Type B pancreatic cell (in vitro differentiated cells): ENCODE measurements at places on chromosomes 6 and 20. TPM values are rescaled to one million over a fixed set of nuclear protein-coding genes. Genes with fewer than 3 reads are reported as not detected.

DNA sequence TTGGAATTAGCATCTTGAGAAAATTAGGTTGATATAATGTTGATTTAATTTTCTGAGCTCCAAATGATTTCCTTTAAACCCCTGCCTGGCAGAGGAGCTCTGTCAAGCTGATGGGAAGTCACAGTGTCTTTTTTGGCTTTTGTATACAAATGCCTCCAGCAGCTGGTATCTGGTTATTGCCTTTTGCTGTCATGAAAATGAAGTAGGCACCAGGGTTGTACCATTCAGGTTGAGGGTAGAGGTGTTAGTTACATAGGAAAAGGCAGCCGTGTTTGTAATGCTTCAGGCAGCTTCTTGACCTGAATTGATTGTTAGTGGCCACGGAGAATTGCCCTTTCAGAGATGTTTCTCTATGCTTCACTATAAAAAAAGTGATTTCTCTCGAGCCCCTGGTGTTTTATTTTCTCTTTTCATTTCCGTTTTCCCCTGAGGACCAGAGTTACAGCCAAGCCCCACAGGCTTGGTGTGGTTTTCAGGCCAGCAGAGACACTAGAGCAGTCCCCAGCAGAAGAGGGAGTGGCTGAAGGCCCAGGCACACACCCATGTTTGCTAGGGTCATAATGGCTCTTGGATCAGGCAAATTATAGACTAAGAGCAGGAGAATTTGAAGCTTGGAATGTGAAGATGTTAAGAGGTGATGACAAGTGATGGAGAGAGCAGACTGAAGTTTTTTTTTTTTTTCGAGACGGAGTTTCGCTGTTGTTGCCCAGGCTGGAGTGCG, 21.6 kb downstream of the CMTR1 start:
- H3K27me3 ChIP-seq, result no peaks in the 10 kb centered on the region
- H3K4me1 ChIP-seq, result peaks cover 21% of the 10 kb centered on the region
- H3K4me3 ChIP-seq, result peak overlapping the region; percentile 67
- H3K36me3 ChIP-seq, result peaks cover 48% of the 10 kb centered on the region
- no peak for DNase-seq

TFAP2A gene
- total RNA-seq, result 66.6 and 143 TPM in 2 replicates

- peak overlapping the region; percentile 5 for H3K4me3 ChIP-seq
- peak overlapping the region; percentile 48 for H3K27ac ChIP-seq
- H3K4me1 ChIP-seq, result peaks cover 37% of the 10 kb centered on the region
- no peak for DNase-seq
- peaks cover 4% of the 10 kb centered on the region for H3K36me3 ChIP-seq
Observed at GRCh38 chr6:16731478-16732051, 29.7 kb downstream of the ATXN1 start.

GRCh38 chr6:127972815-127973214, 72.0 kb upstream of the THEMIS start:
- no peak overlapping the region for H3K4me3 ChIP-seq
- no peak for DNase-seq
- H3K4me1 ChIP-seq, result no peaks in the 10 kb centered on the region

DNA sequence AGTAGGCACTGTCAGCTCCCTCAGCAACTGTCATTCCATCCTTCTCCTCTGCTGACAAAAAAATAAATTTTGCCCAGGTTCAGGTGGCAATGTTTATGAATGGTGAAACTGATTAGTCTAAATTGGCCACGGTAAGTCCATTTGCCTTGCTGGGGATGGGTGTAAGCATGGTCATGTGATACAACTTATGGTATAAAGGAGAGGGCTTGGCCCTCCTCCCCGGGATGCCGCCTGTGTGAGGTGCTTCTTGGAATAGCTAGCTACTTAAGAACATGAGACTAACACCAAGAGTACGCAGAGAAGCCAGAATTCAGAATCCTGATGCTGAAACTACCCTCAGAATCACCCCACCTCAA, 94.4 kb upstream of the MAP7 start:
- H3K36me3 ChIP-seq, result no peaks in the 10 kb centered on the region
- H3K27me3 ChIP-seq, result no peaks in the 10 kb centered on the region
- no peak for DNase-seq
- no peaks in the 10 kb centered on the region for H3K4me1 ChIP-seq
- H3K27ac ChIP-seq, result no peak overlapping the region

DNA sequence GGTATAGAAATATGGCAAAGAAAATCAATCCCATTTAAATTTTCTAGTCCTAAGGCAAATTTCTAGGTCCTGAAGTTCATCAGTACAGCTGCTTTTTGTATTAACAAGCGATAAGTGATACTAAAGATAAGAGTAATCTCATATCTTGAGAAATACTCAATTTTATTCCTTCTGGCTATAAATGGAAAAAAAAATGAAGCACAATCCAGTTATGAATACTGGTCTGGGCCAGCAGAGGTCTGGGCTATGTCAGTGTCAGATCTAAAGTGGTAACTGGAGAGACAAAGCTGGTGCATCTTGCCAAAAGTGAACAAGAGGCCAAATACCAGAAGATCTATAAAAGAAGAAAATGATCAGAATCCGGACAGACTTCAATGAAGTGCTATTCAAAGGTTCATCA, 126.4 kb downstream of the FUT9 start:
- no peaks in the 10 kb centered on the region for H3K27me3 ChIP-seq
- no peak overlapping the region for H3K4me3 ChIP-seq
- H3K36me3 ChIP-seq, result no peaks in the 10 kb centered on the region
- DNase-seq, result no peak
- H3K4me1 ChIP-seq, result no peaks in the 10 kb centered on the region

DNA sequence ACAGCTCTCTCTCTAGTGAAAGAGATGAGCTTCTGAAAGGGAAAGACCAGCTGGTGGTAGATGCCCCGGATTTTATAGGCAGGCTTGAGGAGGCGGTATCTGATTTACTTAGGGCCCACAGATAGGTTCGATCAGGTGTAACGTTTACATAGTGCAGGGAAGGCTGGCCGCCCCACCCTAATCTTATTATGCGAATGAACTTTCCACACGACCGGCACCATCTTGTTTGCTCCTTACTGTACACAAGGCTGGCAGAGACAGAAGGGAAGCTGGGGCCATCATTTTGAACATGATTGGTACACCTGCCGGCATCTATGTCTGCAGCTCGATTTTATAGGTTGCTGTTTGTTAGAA, 212.0 kb upstream of the JARID2 start:
- H3K36me3 ChIP-seq, result peaks cover 3% of the 10 kb centered on the region
- no peak for DNase-seq
- no peak overlapping the region for H3K27ac ChIP-seq
- peaks cover 26% of the 10 kb centered on the region for H3K4me1 ChIP-seq

DNA sequence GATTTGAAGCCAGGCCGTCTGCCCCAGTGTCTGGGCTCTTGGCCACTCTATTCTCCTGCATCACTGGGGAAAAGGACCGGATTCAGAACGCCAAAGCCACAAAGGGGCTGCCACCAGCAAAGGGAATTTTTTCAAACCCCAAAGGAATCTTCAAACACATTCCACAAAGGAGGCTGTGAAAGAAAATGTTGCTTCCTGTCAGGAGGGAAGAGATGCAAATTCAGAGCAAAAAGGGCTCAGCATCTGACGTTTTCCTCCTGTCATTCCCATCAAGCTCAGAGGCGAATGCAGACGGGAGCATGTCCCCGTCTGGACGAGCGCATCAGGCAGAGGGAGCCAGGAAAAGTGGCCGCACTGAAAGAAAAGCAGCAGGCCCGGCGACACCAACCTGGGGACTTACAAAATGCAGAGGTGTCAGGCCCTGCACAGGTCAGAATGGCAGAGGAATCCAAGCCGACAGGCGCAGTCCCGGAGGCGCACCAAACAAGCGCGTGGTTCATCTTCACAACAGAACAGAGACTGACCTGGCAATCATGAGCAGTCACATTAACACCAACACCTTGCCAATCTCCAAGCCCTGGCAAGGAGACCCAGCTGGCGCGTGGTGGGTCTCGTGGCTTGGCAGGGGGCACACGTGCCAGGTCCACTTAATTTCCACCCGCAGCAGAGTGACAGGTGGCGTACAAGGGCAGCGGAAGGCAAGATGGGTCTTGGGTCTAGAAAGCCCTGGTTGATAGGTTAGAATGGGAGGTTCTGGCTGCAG, 62.8 kb downstream of the GRM4 start:
- no peak overlapping the region for H3K4me3 ChIP-seq
- peaks cover 4% of the 10 kb centered on the region for H3K4me1 ChIP-seq
- no peaks in the 10 kb centered on the region for H3K27me3 ChIP-seq
- H3K27ac ChIP-seq, result no peak overlapping the region
- DNase-seq, result no peak
- H3K36me3 ChIP-seq, result no peaks in the 10 kb centered on the region

- H3K4me1 ChIP-seq, result no peaks in the 10 kb centered on the region
- no peak for DNase-seq
- H3K27me3 ChIP-seq, result peaks cover 17% of the 10 kb centered on the region
- no peak overlapping the region for H3K27ac ChIP-seq
Observed at GRCh38 chr6:75215291-75215690, 9.4 kb upstream of the COL12A1 start.

DNA sequence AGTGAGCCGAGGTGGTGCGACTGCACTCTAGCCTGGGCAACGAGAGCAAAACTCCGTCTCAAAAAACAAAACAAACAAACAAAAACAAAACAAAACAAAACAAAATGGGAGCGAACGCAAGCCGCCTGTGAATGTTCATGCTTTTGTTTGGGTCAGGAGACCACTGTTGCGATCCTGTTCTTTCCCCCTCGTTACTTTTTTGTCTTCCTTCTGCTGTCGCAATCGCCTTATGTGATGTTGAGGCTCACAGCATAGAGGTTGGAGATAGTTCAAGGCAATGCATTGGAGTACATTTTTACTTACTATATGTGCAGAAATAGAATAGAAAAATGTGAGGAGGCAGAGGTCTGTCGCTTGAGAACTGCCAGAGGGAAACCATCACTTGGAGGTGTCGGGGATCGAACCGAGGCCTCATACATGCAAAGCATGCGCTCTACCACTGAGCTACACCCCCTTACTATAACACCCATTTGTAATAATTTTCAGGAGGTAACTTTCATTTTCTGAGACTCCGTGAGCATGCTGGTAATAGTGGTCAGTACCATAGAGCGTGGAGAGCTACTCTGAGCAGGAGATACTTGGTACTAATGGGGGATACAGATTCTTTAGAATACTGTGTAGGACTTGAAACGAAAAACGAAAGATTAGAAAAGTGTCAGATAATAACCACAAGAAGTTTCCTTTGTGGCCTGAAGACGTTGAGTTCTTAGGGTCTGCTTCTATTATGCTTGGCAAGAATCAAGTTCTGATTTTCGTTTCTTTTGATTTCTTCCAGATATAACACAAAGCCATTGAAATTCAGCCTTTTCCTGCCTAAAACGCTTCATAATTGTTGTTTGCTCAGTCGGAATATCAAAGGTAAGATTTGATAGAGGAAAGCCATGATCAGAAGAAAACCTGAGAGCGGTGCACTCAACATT, 121.1 kb downstream of the TRIM27 start:
- H3K27ac ChIP-seq, result no peak overlapping the region
- no peak for DNase-seq
- H3K27me3 ChIP-seq, result peaks cover 84% of the 10 kb centered on the region
- no peak overlapping the region for H3K4me3 ChIP-seq
- H3K4me1 ChIP-seq, result no peaks in the 10 kb centered on the region

DNA sequence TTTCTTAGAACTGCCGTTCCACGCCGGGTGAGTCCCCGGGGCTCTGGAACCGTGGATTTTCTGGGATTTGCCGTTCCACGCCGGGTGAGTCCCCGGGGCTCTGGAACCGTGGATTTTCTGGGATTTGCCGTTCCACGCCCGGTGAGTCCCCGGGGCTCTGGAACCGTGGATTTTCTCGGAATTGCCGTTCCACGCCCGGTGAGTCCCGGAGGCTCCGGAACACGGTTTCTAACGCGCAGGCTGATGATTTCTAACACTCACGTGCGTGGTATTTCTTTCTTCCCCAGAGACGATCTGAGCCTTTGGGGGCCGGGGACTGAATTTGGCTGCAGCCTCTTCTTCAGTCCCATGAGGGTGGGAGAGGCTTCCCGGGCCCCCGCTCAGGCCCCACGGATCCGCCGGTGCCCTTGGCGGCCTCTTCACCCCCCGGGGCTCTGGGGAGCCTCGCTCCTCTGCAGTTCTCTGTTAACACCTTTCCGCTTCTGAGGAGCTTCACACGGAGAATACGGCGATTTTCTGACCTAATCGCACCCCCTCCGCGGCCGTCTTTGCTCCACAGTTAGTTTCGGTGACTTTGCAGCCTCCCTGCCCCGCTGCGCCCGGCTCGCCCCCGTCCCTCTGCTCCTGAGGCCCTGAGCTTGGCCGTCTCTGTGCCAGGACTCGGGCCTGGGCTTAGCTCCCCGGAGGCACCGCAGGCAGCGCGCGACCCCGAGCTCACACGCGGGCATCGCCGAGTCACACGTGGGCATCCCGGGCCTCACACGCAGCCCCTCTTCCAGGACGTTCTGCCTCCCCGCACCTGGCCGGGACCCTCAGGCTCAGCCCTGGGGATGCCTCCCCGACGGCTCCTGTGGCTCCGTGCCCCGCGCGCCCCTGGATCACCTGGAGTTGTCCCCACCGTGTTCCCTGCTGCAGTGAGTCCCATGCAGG, 7.2 kb upstream of the KIF25 start:
- no peak overlapping the region for H3K27ac ChIP-seq
- DNase-seq, result no peak
- H3K4me1 ChIP-seq, result no peaks in the 10 kb centered on the region
- H3K36me3 ChIP-seq, result no peaks in the 10 kb centered on the region
- no peaks in the 10 kb centered on the region for H3K27me3 ChIP-seq
- no peak overlapping the region for H3K4me3 ChIP-seq

MAS1 gene
- total RNA-seq, result not detected in 2 replicates

GRCh38 chr6:111861431-111861885, 11.8 kb downstream of the FYN start:
- H3K36me3 ChIP-seq, result peaks cover 8% of the 10 kb centered on the region
- H3K27ac ChIP-seq, result peak overlapping the region; percentile 17
- no peak for DNase-seq
- peaks cover 47% of the 10 kb centered on the region for H3K4me1 ChIP-seq
- H3K4me3 ChIP-seq, result peak overlapping the region; percentile 11

ZNF831 gene
- not detected in 2 replicates for total RNA-seq

TGM3 gene
- total RNA-seq, result 1.4 and 1.5 TPM in 2 replicates

TPBG gene
- 16.9 and 168 TPM in 2 replicates for total RNA-seq

DNA sequence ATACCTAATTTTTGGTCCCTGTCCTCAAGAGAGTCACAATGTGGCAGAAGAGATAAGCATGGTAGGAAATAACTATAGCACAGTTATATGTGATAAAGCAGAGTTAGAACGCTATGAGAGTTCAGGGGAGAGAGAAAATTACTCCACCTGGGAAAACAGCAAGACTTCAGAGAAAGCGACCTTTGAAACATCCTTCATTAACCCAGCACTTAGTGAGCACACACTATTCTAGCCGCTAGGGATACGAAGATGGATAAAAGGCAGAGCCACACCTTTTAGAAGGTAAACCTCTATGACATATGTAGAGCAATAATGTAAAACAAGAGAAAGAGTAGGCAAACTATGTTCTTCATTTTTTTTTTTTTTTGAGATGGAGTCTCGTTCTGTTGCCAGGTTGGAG, 264.3 kb downstream of the PTPRK start:
- H3K4me3 ChIP-seq, result no peak overlapping the region
- no peak overlapping the region for H3K27ac ChIP-seq
